ENCODE measurements at places on chromosomes 1 and 21.

- H3K4me3 ChIP-seq, result no peak overlapping the region
- H3K27me3 ChIP-seq, result no peaks in the 10 kb centered on the region
- DNase-seq, result no peak
- H3K4me1 ChIP-seq, result no peaks in the 10 kb centered on the region
- no peaks in the 10 kb centered on the region for H3K36me3 ChIP-seq
- no peak overlapping the region for H3K27ac ChIP-seq
Observed at GRCh38 chr1:181765451-181766026, 282.2 kb downstream of the CACNA1E start.

DNA sequence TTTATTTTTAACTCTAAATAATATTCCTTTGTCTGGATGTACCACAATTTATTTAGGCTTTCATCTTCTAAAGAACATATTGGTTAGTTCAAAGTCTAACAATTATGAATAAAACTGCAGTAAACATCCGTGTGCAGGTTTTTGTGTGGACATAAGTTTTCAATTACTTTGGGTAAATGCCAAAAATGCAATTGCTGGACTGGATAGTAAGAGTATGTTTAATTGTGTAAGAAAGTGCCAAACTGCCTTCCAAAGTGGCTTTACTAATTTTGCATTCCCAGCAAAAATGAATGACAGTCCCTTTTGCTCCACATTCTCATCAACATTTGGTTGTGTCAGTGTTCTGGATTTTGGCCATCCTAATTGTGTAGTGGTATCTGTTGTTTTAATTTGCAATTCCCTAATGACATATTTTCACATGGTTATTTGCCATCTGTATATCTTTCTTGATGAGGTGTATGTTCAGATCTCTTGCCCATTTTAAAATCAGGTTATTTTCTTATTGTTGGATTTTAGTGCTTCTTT lies 113.8 kb downstream of the DPYD start:
- no peaks in the 10 kb centered on the region for H3K4me1 ChIP-seq
- no peak overlapping the region for H3K27ac ChIP-seq
- H3K27me3 ChIP-seq, result no peaks in the 10 kb centered on the region
- H3K36me3 ChIP-seq, result no peaks in the 10 kb centered on the region
- peak; percentile 37 for DNase-seq

DNA sequence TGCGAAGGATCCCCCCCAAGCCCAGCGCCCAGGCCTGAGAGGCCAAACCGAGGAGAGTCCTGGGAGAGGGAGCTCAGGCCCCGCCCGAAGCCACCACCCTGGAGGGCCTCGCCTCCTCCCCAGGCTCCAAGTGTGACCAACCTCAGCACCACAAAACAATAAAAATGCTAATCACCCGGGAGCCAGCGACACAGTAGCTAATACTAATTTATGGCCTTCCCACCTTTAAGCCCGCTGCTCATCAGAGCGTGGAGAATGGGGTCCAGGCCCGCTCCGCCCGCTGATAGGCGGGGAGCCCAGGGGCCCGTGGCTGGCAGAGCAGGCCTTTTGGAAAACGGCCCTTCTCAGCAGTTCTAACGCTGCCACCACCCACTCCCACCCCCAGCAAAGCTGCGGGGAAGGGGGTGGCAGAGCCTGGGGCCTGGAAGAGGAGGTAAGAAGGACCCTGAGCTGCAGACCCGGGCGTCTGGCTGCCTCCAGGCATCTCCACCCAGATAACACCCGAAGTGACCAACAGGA lies 20.4 kb upstream of the TAS1R2 start:
- H3K4me1 ChIP-seq, result peaks cover under 1% of the 10 kb centered on the region
- no peak overlapping the region for H3K4me3 ChIP-seq

DNA sequence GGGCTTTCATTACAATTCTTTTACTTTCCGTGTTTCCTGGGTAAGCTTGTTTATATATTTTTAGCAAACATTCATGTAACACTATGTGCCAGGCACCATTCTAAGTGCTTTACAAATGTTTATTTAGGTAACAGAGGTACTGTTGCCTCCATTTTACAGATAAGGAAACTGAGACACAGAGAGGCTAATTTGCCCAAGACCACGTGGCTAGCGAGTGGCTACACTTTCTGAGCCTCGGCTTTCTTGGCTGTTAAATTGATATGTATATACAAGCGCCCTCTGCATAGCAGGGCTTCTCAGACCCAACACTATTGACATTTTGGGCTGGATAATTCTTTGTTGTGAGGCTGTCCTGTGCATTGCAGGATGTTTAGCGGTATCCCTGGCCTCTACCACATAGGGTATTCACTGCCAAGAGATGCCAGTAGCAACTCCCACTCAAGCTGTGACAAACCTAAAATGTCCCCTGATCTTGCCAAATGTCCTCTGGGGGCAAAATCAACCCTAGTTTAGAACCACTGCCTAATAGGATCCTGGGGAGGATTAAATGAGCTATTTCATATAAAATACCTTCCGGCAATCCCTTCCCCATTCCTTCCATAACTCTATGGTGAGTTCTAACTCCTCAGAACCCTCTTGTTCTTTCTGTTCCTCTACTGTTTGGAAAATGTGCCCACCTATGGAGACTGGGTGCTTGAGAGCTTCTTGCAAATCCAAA lies 17.2 kb upstream of the ID3 start:
- no peak overlapping the region for H3K4me3 ChIP-seq
- no peaks in the 10 kb centered on the region for H3K36me3 ChIP-seq
- DNase-seq, result no peak
- peaks cover 5% of the 10 kb centered on the region for H3K4me1 ChIP-seq
- H3K27me3 ChIP-seq, result no peaks in the 10 kb centered on the region

DNA sequence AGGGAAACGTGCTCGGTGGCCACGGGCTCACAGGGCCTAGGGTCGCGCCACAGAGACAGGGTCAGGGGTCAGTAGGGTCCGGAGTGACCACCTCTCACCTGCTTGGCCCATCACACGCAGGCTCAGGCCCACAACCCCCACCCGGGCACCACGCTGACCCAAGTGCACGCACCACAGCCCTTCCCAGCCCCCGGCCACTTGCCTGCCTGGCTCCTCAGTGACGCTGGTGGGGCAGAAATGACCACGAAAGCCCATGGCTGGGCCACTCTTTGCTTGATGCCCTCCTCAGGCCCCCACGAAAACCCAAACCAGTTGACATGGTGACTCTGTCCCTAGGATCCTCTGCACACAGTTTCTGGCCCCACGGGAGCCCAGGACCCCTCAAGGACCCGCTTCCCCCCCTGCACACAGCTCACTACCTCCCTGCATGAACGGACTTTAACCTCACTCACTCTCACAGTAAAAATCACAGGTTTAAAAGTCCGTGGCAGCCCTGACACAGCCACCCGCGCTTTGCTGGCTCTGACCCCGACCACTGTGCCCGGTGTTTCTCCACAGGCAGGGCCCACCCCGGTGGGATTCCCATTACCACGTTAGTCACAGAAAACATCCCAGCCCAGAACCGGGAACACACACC lies 20.7 kb downstream of the NADK start:
- DNase-seq, result no peak
- no peak overlapping the region for H3K27ac ChIP-seq
- H3K36me3 ChIP-seq, result peaks cover 10% of the 10 kb centered on the region
- H3K4me1 ChIP-seq, result no peaks in the 10 kb centered on the region
- H3K27me3 ChIP-seq, result no peaks in the 10 kb centered on the region

DNA sequence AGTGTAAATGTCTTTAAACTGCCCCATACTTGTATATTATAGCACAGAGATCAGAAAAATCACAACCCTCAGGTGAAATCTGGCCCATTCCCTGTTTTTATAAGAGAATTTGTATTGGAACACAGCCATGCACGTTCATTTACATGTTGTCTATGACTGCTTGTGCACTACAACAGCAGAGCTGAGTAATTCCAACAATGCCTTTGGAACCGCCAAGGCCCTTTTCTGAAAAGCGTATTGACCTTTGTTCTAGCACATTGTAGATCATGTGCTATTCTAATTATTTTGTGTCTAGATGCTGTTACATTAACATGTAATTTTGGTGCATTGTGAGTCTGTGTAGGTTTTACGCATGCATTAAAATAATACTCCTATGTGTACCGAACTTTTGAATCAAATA lies 339.6 kb downstream of the CHRM3 start:
- DNase-seq, result peak; percentile 25
- H3K36me3 ChIP-seq, result no peaks in the 10 kb centered on the region
- no peaks in the 10 kb centered on the region for H3K4me1 ChIP-seq
- no peak overlapping the region for H3K4me3 ChIP-seq

All from lung (tissue), 17 donors.